ENCODE measurements at places on chromosomes 3 and 15.

DNA sequence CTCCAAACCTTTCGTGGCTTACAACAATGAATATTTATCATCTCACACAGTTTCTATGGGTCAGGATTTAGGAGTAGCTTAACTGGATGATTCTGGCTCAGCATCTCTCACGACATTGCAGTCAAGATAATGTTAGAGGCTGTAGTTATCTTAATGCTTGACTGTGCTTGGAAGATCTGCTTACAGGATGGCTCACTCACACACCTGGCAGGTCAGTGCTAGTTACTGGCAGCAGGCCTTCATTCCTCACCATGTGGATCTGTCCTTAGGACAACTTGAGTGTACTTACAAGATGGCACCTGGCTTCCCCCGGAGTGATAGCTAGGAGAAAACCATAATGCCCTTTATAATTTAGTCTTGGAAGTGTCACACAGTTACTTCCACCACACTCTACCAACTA lies 32.8 kb upstream of the OXTR start:
- DNase-seq, result no peak

- DNase-seq, result no peak
Observed at GRCh38 chr3:42732196-42732828, 29.7 kb upstream of the HHATL start.

GRCh38 chr15:34861214-34861613 lies 65.9 kb upstream of the ACTC1 start:
- DNase-seq, result no peak

DNA sequence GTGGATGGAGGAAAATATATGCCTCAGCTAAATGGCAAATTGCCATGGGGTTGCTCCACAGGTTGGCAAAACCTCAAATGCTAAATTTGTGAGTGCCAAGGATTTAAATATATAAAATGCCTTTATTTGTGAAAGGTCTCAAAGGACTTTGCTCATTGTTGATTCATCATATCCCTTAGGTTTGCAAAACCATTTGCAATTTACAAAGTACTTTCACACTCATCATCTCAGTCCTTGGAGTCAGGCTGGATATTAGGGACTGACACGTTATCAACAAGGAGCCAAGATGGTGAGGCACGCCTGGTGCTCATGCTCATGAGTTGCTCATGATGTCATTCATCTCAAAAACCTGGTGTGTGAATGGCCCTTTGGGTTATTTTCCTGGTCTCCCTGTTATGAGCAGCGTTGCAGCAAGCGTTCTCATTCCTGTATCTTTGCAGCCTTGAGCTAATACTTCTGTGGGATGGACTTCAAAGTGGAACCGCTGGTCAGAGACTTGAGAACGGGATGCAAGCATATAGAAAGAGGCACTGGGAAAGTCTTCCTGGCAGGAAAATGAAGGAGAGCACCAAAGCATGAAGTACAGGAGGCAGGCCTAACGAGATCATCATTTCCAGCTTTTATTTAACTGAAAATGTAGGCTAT lies 66.0 kb downstream of the MYO1E start:
- DNase-seq, result no peak

DNA sequence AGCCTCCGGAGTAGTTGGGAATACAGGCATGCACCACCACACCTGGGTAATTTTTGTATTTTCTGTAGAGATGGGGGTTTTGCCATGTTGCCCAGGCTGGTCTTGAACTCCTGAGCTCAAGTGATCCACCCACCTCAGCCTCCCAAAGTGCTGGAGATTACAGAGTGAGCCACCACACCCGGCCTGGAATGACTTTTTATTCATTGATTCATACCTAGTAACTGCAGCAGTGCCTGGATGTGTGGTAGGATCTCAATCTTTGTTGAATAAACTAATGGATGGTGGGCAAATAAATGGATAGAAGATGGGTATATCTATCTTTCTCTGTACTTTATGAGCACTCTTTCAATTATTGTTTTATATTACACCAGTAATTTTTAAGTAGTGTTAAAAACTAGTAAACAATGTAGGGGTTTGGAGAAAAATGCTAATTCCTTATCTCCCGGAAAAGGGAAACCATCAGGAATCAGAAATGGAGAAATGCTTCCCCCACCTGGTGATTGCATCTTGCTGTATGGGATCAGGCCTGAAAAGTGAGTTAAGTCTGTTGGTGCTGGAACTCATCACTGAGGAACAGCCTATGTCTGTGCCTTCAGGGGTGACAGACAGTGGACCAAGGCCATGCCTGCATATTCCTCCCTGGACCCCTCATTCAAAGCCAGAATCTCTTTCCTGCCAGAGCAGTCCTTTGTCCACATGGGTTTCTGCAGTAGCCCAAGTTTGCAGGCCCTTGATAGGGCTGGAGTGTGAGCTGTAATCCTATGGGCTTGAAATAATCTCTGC lies 161.0 kb upstream of the CTDSPL start:
- DNase-seq, result no peak

DNA sequence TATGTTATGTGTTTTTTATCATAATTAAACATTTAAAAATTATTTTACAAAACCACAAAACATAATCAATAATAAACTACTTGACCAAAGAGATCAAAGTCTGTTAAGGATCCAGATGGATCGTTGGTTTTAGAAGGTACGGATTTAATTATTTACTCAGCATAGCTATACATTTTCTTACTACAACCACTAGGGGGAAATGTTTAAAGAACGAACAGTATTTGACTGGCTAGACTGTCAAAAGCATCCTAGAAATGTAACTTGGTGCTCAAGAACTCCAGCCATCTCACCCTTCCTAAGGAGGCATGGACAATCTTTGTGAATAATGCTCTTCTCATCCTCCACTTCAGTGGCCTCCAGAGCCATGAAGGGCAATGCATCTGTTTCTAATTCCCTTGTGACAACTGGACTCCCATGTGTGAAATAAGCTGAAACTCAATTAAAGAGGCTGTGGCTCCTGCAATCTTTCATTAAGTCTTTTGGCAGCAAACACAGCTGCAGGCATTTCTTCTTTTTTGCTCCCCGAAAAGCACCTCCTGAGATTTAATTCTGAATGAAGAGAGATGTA lies 94.7 kb upstream of the TUSC7 start:
- peak; percentile 11 for DNase-seq
